ENCODE measurements at places on chromosomes 12 and 14.

- peak; percentile 47 for DNase-seq
These were observed 40.0 kb upstream of the PNMA1 start for GRCh38 chr14:73753887-73754795.

- no peak for DNase-seq
These were observed 134.8 kb upstream of the ARHGAP5 start for GRCh38 chr14:31942166-31942841.

GRCh38 chr14:99462210-99462609 is 18.4 kb downstream of the SETD3 start:
- DNase-seq = no peak

- no peak for DNase-seq
These were observed 74.6 kb upstream of the SFSWAP start for GRCh38 chr12:131636266-131636665.

DNA sequence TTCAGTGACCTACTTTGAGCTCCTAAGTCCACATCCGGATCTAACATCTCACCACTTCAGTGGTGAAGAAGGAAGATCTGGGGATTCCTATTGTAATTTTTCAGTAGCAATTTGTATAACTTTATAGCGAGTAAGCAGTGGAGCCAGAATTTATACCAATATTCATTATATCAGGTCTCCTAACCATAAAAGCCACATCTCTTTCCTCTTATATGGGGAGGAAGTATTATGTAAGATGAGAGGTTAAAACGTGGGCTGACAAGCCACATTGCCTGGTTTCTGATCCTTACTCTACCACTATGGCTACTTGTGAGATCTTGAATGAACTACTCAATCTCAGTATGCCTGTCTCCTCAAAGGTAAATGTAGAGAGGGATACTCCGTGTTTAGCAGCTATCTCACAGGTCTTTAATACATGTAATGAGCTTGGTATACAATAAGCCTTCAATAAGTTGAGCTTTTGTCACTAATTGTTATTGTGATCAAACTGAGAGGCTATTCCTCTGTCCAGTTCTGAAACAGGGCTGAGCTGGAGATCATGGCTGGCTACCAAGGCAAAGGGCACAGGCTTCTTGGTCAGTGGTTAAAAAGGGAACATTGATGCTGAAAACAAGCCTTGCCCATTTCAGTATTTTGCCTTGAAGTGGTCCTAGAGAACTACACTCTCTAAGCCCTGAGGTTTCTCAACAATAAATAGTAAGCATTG is 3.3 kb upstream of the TMEM117 start:
- no peak for DNase-seq

DNA sequence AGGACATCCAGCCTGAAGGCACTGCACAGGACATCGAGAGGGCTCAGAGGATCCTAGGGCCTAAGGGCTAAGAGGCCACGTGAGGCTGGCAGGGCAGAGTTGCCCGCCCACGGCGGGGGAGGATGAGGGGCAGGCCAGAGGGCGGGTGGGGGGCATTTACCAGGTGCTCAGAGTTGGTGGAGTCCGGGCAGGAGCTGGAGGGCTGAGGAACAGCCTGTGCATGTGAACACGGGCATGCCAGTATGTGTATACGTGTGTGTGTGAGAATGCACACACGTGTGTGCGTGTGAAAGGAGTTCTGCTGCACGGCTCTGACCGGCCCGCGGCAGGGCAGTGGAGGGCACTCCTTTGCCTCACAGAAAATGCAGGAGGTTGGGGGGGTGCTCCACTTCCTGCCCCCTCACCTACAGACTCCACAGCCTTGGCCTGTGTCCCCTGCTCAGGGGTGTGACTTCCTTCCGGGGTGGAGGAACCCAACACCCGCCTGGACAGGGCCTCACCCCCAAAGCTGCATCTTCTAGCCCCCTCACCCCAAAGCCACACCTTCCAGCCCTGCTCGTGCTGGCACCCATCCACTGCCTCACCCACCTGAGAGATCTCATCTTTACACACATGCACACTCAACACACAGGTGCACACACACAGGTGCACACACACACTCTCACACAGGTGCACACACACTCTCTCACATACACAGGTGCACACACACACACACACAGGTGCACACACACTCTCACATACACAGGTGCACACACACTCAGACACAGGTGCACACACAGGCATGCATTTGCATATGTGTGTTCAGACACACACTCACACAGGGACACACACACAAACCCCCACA is 11.8 kb upstream of the GPR132 start:
- DNase-seq = no peak

DNA sequence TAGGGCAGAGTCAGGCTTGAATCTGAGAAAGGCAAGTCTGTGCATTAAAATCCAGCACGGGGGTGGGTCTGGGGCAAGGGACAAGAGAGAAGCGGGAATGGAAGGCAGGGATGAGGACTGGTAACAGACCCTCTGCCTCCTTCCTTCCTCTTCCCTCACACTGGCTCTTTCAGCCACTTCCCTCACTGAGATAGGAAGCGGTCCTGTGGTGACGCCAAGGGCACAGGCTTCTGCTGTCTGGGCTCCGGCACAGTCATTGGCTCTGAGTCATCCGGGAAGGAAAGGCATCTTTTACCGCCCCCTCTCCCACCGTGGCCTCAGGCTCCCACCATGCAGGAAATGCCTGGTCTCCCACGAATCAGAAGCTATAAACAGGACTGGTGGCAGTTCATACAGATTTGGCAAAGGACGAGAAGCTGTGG is 70.2 kb downstream of the ETV6 start:
- DNase-seq = peak; percentile 30

DNA sequence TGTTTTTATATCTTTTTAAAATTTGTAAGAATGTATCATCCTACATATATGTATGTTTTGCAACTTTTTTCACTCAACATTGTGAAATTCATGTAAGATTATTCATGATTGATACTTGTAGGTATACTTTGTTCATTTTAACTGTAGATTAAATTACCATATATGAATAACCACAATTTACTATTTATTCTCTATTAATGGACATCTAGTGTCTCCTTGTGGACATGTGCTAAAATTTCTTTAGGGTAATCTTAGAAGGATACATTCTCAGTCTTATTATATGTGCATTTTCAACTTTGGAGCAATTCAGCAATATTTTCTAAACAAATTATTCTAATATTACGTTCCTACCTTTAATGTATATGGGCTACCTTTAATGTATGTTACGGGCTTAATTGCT is 192.4 kb downstream of the FUT8 start:
- no peak for DNase-seq

DNA sequence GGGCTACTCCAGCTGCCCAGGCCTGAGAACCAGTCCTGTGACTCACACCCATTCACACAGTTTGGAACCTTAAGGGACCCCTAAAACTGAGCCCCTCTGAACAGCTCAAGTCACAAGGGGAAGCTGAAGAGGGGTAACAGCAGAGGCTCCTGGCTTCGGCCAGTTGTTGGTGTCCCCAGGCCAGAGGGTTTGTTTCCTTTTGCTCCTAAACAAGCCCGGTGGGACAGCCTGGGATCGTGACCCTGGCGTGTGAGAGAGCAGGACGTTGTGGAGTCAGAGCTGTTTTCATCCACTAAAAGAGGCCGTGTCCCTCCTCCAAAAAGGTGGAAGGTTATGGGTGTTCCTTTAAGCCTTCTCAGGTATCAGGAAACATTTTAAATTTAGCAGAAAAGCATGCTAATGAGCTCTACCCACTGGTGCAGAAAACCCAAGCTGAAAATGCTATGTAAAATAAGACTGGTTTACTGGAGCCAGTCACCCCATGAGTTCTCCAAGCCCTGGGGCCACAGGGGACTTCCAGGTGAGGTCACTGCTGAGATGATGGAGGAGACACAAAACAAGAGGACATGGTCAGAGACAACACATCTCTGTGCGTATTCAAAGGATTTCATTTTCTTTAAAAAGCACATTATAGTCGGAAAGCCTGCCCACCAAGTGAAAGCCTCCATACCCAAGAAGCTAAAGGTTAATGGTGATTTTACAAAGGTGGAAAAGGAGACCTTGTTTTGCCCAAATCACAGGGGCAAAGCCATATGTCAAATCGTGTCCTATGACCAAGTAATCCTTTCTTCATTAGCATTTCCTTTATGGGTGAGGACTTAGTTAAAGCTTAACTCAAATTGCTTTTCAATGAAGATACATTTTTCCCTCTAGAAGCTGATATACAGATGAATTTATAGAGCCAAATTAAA is 14.1 kb downstream of the PRKAB1 start:
- DNase-seq = no peak

- DNase-seq = no peak
These were observed 56.6 kb downstream of the PAX9 start for GRCh38 chr14:36718216-36718615.

GRCh38 chr12:59149995-59150642 is 229.8 kb upstream of the LRIG3 start:
- DNase-seq = no peak

GRCh38 chr14:105091517-105092170 is 26.4 kb upstream of the GPR132 start:
- DNase-seq = no peak

DNA sequence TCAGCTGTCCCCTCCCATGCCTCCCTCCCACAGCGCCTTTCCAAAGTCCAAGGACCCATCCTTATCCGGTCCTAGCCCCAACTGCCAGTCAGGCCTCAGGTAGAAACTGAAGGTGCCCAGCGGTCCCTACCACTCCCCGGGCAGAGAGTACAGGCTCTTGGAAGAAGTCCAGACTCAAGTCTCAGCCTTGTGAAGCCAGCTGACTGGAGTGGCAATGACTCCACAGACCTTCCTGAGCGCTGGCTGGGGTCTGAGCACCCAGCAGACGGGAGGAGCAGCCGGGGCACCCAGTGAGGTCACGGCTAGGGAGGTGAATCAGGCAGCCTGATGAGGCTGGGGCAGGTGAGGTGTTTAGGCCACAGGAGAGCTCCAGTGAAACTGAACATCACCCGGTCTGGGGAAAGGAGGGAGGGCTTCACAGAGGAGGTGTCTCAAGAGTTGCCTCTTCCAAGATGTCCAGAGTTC is 60.0 kb downstream of the ITPK1 start:
- DNase-seq = no peak

DNA sequence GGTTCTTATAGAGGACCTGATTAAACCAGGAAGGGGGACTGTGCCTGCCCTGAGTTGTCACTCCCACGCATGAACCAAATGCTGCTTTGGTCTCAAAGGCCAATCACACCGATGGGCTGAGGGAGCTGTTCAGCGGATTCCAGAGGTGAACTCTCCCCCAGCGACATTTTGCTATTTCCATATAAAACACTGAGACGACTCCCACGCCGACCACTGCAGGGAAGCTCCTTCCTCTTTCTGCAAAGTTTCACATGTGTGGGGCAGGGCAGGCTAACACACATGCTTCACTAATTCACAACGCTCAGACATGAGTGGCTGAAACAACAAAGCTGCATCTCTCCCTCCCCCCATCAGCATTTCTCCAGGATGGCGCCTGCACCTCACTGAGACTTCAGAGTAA is 37.8 kb upstream of the TMEM132D start:
- DNase-seq = no peak

DNA sequence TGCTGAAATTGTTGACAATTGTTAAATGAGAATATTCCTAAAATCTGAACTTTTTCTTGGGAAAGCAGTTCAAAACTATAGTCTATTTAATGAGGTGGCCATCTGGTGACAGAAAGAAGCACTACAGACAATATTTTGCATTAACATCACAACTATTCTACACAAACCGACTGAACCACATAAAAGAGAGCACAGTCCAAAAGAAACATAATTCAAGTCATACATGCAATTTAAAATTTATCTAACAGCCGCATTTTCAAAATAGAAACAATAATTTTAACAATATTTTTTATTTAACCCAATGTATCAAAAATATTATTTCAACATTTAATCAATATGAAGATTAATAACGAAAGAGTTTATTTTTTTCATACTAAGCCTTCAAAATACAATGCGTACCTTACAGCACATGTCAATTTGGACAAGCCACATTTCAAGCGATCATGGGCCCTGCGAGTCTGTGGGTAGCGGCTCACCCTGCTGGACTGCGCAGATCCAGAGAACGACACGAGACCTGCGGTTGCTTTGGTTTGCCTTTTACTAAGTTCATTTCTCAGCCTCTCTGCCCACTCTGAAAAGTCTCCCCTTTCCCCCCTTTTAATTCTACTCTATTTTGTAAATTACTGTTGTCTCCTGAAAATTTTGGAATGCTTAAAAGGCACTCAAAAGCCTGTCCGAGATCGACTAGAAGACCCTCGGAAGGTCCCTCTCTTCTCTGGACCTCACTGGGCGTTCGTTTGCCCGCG is 947 bp upstream of the LRRC9 start:
- peak; percentile 5 for DNase-seq

DNA sequence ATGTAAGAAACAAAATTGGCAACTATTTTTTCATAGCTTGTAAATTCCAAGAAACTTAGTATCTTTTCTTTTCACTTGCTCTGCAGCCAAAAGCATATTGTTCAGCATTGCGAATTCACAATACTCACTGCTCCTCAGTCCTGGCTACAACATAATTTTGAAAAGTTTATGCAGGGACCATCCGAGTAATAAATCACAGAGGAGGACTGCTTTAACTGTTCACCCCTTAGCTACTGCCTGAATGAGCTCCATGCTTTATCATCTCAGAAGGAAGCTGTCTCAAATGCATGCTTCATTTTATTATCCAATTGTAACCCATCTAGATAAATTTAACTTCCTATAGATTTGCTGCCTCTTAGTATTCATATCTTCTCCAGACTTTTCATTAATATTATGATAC is 827.8 kb downstream of the DIO2 start:
- DNase-seq = no peak

- no peak for DNase-seq
These were observed 269.2 kb upstream of the DAAM1 start for GRCh38 chr14:58919217-58919616.

GRCh38 chr14:34470319-34470718 is 8.3 kb upstream of the SPTSSA start:
- DNase-seq = no peak

GRCh38 chr12:24244801-24245200 is 295.3 kb upstream of the SOX5 start:
- no peak for DNase-seq

GRCh38 chr14:64125270-64125669 is 168.9 kb downstream of the ESR2 start:
- no peak for DNase-seq

DNA sequence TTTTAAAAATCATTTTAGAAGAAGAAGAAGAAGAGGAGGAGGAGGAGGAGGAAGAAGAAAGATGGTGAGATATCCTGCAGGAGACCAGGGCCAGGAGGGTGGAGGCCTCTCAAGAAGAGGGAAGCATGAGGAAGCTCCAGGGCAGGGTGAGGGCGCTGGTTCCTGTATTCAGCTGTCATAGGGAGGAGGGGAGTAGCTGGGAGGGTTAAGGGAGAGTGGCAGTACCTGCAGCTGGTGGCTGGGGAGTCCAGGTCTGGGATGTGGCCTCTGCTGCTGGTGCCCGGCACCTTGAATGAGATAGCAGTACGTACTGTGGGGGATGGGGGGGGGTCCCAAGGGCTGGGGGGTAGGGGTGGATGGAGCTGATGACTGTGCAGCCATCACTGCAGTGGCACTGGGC is 9.8 kb downstream of the RBP5 start:
- DNase-seq = no peak

GRCh38 chr14:52299692-52300278 is 14.3 kb upstream of the PTGER2 start:
- DNase-seq = no peak

DNA sequence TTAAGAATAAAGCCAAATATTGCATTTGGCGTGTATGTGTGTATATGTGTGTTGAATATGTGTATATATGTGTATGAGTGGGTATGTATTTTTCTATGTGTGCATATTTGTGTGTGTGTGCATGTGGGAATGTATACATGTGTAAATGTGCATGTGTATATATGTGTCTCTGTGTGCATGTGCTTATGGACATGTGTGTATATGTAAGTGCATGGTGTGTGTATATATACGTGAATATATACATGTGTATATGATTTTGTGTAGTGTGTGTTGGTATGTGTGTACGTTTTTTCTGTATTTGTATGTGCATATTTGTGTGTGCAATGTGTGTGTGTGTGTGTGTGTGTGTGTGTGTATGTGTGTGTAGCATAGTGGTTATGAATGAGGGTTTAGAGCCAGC is 1021.0 kb downstream of the AACS start:
- DNase-seq = no peak
